ENCODE measurements at places on chromosomes 16 and 17.

GRCh38 chr17:16329519-16330271, 23.6 kb downstream of the CENPV start:
- no peak for DNase-seq

GRCh38 chr16:67393111-67393787, at the start of gene TPPP3:
TSS of gene TPPP3 (minus strand) at chr16:67393498. CDS start at chr16:67391111, 2,387 bp downstream.
- peak; percentile 32 for DNase-seq

DNA sequence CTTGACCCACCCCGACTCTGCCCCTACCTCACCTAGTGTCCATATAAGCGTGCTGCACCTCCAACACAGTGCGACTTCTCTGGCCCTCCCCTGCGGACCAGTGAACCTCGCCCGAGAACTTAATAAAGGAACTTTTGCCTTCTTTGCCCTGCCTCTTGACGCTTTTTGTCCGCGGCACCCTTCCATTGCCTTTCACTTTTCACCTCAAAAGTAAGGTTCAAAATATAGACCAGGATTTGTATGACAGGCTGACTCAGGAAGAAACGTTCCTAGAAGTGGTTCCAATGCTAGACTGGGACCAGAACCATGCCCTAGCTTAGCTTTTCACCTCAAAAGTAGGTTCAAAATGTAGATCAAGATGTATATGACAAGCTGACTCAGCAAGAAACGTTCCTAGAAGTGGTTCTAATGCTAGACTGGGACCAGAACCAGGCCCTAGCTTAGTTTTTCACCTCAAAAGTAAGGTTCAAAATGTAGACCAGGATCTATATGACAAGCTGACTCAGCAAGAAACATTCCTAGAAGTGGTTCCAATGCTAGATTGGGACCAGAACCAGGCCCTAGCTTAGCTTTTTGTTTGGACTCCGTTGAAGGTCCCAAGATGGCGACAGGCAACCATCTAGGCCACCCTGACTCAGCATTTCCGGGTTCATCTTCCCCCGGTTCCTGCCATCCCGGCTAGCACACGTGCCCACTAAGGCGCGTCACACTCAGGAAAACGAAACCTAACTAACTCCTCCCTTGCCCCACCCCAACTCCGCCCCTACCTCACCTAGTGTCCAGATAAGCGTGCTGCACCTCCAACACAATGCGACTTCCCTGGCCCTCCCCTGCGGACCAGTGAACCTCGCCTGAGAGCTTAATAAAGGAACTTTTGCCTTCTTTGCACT, 51.0 kb upstream of the TMEM97 start:
- DNase-seq, result no peak

GRCh38 chr17:76700270-76700616, 10.5 kb downstream of the MXRA7 start:
- DNase-seq, result no peak
